ENCODE measurements at places on chromosomes 5 and 9.

DNA sequence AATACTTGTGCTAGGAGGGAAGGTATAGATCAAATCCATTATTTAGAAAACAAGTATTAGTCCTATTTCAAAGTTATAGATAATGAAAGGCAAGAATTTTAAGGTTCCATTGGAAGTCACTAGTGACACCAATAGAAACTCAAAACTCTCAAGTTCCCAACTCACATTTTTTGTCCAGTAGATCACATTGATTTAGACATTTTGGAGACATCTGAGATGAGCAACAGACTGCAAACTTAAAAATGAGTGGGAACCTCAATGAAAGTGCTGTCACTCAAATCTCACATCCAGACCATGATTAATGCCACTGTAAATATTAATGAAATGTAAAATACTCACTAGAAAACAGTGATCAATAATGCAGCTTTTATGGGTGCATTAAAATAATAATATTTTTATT lies 405.0 kb downstream of the ENC1 start:
- no peak for DNase-seq

DNA sequence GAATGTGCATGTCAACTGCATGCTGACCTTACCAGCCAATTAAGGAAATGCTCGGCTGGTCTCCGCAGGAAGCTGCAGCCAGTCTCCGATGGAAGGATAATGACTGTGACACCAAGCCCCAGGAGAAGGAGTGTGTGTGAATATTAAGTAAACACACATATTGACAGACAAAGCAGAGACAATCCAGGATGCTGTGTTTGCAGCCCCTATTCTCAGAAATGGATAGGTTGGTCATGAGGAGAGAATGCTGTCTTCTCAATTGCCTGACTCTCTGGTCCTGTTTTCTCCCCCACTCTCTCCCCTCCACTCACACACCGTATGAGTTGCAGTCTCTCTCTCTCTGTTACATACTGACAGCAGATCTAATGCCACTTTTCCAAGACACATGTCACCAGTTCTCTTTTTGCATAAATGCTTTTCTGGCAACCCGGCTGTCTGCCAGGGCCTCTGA lies 85.7 kb downstream of the EPB41L4A start:
- DNase-seq = no peak

GRCh38 chr5:170275376-170275994 lies 22.1 kb downstream of the LCP2 start:
- DNase-seq = no peak

GRCh38 chr5:56490971-56491468 lies 257.9 kb upstream of the ANKRD55 start:
- DNase-seq = no peak

DNA sequence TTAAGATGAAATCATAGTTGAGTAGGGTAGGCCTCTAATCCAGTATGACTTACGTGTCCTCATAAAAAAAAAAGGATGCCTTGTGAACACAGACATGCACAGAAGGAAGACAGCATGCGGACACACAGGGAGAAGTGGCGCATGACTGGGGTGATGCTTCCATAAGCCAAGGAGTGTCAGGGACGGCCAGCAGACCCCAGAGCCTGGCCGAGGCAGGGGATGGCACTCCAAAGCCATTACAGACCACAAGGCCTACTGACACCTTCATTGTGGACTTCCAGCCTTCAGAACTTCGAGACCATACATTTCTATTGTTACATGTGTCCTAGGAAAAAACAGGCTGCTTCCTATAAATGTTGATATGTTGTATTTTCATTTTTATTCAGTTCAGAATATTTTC lies 19.9 kb downstream of the EHMT1 start:
- DNase-seq = no peak
